ENCODE measurements at places on chromosomes 12 and 14.

GRCh38 chr14:93891756-93892504, 35.2 kb upstream of the FAM181A start:
- no peak for DNase-seq

DNA sequence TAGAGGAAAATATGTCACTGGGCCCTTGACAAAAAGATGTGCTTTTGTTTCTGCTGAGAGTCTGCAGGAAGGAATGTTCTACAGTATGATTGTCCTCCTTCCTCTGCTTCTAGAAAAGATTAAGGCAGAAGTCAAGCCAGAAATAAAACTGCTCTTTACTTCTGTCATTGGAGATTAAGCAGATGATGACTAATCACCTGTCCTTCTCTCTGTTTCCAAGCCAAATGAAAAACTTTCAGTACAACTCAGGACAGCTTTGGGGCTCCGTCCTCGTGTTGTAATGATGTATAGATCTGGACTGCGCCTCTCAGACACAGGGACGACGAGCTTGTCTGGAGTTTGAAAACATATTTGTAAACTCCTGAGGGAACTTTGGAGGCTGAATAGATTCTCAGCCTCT, 159.3 kb downstream of the DYRK2 start:
- no peak for DNase-seq

- DNase-seq: no peak
These were observed 14.2 kb upstream of the WDR20 start for GRCh38 chr14:102125546-102125945.

DNA sequence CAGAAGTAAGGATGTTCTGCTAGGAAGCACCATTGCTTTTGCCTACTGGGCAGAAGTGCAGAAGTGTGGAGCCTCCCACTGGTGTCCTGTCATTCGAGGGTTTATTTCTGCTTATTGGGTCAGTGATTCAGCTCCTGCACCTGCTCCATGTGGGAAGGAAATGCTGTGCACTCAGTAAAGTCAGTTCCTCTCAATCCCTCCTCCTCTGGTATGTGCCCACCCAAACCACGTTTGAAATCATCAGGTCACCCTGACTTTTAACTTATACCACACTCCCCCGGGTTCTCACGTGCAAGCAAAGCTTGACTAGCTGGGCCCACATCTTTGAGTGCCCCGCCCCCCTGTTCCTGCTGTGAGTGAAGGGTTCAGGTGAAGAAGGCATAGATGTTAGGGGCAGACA, 223.7 kb downstream of the CHST11 start:
- DNase-seq: no peak

GRCh38 chr12:128571906-128572810, 251.6 kb downstream of the SLC15A4 start:
- no peak for DNase-seq

Data from NCI-H2081 (cell line).